ENCODE measurements at places on chromosomes 16 and 17.

- DNase-seq, result no peak
Observed at GRCh38 chr17:14143688-14144087, 74.4 kb downstream of the COX10 start.

GRCh38 chr16:58415003-58415402 lies 22.7 kb downstream of the GINS3 start:
- DNase-seq, result no peak

DNA sequence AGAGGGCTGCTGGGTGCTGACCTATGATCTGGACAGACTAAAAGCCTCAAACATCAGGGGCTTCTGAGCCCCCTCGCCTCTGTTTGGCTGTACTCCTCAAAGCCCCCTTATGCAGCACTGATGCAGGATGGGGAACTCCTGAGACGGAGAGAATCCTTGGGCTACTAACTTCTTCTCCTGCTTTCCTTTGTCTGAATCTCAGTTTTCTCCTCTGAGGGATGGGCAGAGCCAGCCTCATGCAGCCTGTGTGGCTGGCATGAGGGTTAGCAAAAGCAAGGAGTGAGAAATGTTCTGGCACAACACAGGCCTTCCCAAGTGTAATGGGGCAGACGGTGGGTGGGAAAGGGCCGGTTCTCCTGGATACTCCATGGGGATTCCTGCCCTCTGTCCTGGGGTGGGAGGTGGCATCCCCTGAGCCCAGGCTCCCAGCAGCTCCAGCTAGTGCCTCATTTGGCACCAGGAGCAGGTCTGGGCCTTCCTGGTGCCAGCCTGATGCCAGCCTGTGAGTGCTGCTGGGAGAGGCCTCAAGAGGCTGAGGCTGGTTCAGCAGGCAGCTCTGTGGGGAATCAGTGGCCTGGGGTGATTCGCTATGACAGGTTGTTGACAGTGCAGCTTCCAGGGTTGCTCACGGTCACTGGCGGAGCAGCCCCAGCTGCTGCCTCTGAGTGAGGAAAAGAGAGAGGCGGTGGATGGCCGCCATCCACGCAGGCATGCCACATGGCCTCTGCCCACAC lies 4.0 kb upstream of the BRD7 start:
- DNase-seq, result no peak

GRCh38 chr16:64773638-64774037 lies 348.2 kb downstream of the CDH11 start:
- DNase-seq, result no peak

- DNase-seq, result no peak
Observed at GRCh38 chr16:14456793-14457481, 173.1 kb downstream of the PARN start.

DNA sequence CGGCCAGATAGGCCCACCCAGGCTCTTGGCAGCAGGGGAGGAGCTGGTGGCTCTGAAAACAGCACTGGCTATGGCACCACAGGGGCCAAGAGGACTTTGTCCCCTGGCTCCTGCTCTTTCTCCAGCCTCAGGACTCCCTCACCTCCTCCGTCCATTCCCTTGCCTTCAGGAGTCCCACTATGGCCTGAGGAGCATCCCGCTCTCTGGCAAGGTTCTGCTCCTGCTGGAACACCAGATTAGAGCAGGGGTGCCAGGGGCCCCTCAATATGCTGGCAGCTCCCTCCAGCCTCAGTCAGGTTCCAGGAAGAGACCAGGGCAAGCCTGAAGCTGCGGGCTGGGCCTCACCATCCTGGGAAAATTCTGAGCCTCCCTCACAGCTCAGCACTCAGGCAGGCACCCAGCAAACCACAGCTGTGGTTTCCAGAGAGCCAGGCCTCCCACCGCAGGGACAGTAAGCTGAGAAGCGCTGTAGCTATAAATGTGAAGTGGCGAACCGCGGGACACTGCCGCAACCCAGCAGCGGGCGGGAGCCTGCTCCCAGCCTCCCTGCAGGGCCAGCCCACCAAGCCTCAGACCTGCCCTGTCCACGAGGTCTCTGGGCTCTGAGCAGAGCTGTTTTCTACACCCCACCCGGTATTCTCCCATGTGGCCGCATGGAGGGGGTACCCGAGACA lies 25.7 kb downstream of the C17orf100 start:
- no peak for DNase-seq

- no peak for DNase-seq
Observed at GRCh38 chr17:39083270-39083669, 68.2 kb downstream of the PLXDC1 start.

DNA sequence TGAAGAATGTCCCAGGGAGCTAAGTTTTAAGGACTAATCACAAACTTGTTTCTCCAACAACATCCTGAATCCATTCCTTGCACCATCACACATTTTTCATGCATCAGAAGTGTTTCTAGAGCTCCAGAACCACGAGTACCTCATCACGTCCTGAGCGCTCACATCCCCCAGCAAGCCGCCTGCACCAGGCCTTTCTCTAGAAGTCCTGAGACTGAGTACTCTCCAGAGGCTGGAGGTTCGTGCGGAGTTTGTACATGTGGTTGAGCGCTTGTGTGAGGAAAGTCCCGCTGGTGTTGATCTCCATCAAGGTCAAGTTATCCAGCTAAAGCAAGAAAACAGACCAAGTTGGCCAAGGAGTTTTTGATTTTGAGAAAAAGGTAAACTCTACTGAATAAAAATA lies 10.7 kb downstream of the GINS2 start:
- no peak for DNase-seq

- no peak for DNase-seq
Observed at GRCh38 chr17:8793649-8794048, 5.5 kb downstream of the MFSD6L start.

- no peak for DNase-seq
Observed at GRCh38 chr16:22239131-22239805, 33.2 kb downstream of the EEF2K start.

- DNase-seq, result no peak
Observed at GRCh38 chr17:31416503-31416923, 25.0 kb downstream of the RAB11FIP4 start.

DNA sequence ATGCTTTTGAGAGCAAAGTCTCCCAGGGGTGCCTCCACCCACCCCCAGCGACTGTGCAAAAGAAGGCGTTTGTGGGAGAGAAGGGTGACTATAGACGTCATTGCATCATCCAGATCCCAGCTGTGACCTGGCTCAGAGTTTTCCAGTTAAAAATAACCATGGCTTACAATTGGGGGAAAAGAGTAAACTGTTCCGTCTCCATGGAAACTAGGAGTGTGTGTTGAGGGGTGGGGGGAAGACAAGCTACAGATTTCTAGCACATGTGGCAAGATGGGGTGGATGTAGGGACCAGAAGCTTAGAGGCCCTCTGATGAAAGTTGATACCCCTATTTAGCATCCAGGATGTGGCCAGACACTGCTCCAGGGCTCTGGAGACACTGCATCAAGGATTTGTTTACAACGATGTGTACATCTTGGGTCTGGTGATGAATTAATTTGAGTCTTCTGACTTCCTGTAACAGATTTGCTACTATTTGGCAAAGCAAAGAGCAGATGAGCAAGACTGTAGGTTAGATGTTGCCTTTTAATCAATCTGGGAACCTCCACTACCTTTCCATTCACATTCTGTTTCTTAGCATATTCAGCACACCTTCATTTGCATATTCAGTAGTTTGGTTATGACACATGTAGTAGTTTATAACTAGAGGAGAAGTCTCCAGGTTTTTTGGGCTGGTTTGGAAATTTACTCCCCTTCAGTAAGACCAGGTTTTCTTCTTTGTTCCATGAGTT lies 6.2 kb upstream of the DUSP14 start:
- no peak for DNase-seq

All from stimulated activated CD4-positive, alpha-beta T cell treated with anti-CD3 and anti-CD28 coated beads, Interleukin-12 subunit alpha, Interleukin-12 subunit beta, amount 100 ng/mL, for 24 hours (primary cell).